ENCODE measurements at places on chromosomes 1 and 21.
A peak's percentile ranks its signal among the peaks of the same experiment; 100 is the strongest.

GRCh38 chr1:234926559-234927311 is 201.9 kb downstream of the TOMM20 start:
- no peak for DNase-seq

DNA sequence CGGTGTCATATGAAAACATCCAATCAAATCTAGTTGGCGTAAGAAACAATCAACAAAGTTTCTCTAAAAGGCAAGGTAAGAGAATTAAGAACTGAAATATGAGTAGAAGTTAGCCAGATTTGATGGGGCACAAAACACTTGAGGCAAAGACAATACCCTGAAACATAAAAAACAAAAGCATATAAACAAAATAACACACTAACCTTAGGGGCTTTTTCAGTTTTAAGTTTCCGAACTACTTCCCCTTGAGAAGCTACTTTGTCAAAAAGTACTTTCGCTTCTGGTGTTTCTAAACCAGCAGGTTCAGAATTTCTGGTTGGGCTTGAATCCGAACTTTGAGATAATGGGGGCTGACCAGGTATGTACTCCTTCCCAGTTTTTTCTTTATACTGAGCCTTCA is 57.9 kb downstream of the EPRS1 start:
- no peak for DNase-seq

GRCh38 chr1:31105646-31106045 is 40.1 kb upstream of the PUM1 start:
- no peak for DNase-seq

- no peak for DNase-seq
These were observed 21.5 kb downstream of the SPATA45 start for GRCh38 chr1:212825798-212826452.

GRCh38 chr1:203513585-203514031 is 19.7 kb downstream of the OPTC start:
- DNase-seq: no peak

DNA sequence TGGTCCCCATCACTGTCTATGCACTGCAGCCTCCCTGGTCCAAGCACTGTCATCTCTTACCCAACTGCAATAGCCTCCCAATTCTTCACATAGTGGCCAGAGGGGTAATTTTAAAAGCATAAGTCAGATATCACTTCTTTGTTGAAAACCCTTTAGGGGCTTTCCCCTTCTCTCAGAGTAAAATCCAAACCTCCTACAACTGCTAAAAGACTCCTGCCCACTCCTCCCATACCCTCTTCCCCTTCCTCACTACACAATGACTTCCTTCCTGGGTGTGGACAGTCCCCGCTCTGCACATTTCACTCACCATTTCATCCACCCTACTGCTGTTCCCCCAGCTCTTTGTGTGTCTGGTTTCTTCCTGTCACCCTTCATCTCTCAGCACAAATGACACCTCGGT is 8.3 kb downstream of the MCOLN2 start:
- DNase-seq: no peak

GRCh38 chr1:172697534-172698002 is 38.7 kb downstream of the FASLG start:
- DNase-seq: no peak

DNA sequence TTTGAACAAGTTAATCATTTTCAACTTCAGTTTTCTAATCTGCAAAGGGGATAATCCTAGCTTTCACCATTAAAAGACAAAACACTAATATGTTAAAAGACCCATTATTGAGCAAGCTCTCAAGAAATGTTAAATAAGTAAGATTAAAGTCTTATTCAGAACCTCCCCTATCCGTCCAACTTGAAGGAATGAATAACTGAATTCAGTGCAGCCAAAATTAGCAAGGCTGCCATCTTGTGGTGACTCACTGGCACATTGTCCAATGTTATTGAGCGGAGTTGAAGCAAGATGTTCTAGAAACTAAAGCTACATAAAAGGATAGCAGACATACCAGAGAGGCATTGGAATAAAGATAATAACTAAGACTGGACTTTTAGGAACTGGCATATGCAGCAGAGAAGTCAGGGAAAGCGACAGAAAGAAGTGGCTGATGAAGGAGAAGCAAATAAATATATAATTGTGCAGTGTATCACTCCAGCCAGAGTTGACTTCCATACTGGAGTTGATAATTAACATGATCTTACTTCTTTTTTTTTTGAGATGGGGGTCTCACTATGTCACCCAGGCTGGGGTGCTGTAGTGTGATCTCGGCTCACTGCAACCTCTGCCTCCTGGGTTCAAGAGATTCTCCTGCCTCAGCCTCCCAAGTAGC is 8.2 kb upstream of the CAP1 start:
- DNase-seq: peak; percentile 47

- no peak for DNase-seq
These were observed 3.9 kb upstream of the CACNA1S start for GRCh38 chr1:201116091-201116490.

DNA sequence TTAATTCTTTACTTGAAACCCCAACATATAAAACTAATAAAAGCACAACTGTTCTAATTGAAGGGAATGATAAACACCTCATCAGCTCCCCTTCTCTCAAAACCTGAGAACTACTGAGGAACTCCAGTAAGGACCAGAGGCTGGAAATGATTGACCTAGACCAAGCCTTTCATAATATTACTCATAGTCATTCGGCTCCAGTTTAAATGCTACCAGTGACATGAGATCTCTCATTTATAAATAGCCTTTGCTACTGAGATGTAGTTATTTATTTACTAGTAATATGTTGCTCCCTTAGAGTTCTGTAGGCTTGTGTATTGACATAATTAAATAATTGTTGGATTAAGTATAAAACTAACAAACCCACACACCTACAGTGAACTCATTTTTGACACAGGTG is 209.8 kb upstream of the PRMT6 start:
- DNase-seq: no peak

- DNase-seq: no peak
These were observed 27.2 kb upstream of the CLIC4 start for GRCh38 chr1:24717887-24718650.

DNA sequence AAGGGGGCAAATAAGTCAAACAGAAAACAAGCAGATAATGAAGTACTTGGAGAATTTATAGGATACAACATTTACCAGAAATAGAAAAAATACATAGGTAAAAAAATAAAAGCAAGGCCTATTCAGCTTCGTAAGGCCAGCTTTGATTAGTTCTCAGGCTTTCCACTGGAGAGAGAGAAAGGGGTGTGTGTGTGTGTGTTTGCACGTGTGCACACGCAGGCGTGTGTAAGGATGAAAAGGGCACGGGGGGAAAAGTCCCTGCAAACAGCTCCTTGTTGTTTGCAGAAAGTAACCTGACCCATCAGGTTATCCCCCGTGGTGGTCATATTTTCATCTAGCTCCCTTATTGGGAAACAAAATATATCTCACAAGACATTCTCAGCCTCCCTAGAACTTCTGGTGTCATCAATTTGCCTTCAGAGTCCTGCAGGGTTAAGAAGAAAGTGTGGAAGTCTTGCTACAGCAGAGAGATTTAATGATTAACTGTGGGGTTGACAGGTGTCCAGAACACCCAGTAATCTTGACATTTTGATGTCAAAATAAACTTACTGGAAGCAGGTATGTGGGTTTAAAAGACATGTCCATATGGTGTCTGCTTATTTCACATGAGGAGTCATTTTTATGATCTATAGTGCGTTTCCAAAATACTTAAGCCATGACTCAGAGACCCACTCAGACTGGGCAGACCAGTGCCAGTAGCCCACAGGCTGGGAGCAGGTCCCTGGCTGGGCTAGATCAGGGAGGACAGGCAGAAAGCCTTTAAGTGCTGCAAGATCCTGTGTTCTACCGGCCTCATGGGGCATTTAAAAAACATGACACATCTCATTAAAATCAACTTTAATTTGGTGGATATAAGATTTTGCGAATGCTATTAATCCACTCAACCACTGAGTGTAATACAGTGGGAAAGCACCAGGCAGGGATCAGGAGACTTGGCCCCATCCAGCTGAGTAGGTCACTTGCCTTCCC is 487.6 kb upstream of the CAMK1G start:
- DNase-seq: no peak

GRCh38 chr1:228198977-228199590 is 8.8 kb upstream of the OBSCN start:
- no peak for DNase-seq

- DNase-seq: no peak
These were observed 86.6 kb downstream of the ZBTB18 start for GRCh38 chr1:244137725-244138124.

DNA sequence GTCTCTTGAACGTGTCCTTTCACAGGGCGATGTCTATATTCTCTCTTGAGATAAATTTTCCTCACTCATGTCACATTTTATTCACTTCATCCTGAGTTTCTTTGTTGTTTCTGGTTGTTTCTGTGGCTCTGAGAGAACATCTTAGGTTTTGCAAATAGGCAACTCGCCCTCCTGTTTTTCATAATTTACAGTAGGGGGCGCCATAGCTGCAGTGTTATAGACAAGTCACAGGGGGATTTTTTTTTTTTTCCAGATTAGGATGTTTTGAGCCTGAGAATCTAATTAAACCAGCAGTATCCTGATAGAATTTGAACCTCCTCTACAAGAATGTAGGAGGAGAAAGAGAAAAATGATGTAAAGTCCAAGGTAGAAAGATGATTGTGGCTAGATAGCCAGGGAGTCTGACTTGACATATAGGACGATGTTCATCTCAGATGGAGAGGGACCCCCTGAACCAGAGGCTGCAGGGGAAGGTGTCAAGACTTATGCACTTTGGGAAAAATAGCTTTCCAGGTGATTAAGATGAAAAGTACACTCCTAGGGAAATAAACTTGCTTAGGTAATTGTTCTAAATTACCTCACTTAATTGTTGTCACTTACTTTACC is 76.3 kb downstream of the ZP4 start:
- no peak for DNase-seq

DNA sequence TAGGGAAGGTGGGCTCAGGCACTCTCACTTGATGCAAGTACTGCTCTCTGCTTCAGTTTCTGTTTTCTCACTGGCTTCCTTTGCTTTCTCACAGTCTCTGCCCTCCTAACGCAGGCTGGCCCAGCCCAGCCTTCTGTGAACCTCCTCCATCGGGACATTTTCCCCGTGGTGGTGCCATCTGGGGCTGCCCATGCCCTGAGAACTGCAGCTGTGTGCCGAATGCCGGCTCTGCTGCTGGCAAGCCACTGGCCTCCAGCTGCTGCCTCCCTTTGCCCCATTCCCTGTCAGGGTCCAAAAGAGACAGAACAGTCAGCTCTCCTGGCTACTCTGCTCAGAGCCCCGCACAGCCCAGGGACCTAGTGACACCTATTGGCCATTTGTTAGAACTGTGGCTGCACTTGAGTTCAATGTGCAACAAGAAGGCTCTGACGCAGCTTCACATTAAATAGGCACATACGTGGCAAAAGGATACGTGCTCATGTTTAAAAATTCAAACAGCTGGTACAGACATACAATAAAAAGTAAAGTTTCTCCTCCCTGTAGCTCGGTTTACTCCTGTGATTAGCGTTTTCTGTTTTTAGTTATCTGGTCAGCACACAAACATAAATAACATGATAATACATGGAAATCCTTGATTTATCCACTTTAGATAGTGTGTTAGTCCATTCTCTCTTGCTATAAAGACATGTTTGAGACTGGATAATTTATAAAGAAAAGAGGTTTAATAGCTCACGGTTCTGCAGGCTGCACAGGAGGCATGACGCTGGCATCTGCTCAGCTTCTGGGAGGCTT is 46.6 kb downstream of the FCRL5 start:
- DNase-seq: no peak

DNA sequence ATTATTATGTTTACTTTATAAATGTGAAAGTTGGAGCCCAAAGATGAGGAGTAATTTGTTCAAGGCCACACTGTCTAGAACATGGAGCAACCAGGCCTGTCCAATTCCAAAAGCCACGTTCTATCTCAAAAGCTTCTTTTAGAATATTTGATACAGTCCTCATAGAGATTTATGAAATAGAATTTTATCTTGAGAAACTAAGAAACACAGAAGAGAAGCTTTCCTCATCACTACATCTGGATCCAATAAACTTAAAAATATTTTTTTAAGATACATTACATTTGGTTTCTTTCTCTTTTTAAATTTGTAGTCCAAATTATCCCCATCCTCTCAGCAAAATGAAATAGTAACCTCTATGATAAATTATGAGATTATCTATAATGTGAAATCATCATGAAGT is 58.9 kb downstream of the DDAH1 start:
- DNase-seq: no peak

- no peak for DNase-seq
These were observed 2.3 kb downstream of the C1orf87 start for GRCh38 chr1:60071296-60071695.

DNA sequence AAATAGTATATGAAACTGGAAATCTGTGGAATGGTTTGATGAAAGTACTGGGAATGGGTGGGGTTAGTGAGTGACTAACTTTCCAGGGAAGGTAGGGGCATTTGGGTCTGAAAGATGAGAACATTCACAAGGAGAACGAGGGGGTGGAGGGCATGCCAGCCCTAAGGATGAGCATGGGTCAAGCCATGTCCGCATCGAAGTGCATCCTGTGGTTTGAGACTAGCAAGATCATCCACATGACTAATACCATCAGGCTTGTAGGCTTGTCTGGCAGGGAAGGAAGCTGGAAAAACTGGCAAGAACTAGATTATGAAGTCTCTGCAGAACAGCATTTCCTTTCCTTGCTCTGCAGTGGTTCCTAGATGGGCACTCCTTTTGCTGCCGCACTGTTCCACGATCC is 70.4 kb upstream of the UBE2U start:
- DNase-seq: no peak

- DNase-seq: no peak
These were observed 160.1 kb downstream of the SLC45A1 start for GRCh38 chr1:8477983-8478362.

DNA sequence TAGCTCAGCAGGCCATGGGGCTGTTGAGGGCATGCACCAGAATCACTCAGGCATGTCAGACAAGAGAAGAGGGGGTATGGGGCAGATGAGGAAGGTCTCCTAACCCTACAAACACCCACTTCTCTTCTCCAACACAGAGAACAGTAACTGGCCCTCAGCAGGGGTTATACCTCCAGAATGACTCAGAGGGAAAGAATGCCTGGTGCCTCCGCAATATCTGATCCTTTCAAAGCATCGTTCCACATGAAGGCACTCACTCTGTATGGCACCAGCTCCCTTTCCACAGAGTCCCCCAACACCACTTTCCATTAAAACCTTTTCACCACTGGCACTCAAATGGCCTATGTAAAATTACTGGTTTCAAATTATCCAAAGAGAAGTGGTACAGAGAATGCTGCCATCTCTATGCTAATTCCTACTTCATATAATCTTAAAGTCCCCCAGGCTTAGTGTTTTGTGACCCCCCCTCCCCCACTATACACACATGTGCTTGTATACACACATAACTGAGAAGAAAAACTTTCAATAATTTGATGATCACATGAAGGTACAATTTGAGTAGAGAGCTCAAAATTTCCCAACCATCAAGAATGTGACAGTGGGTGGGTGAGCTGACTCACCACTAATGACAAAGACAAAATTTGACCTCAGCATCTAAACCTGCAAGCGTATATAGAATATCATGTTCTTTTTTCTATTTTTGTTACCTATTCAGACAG is 91.5 kb downstream of the SIPA1L2 start:
- no peak for DNase-seq

DNA sequence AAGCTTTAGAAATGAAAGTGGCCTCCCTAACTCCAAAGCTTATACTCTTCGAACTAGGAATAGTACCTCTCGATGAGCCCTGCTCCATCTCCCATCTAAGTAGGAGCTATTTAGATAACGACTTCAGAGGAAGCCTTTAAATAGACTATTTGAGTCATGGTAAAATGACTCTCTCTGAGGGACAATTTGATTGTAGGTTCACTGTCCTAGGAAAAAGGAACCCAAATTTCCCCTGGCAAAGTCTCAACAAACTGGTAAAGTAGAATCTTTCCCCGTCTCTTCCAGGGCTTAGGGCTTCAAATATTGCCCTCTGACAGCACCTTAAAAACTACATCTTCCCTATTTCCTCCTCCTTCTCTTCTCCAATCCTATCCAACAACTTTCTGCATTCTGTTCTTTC is 2.0 kb upstream of the FCER1A start:
- DNase-seq: no peak

All from activated T-cell treated with anti-CD3 and anti-CD28 coated beads, Interleukin-2, amount 50 U/mL, for 4 hours (primary cell).